ENCODE measurements at places on chromosomes 11 and 22.

DNA sequence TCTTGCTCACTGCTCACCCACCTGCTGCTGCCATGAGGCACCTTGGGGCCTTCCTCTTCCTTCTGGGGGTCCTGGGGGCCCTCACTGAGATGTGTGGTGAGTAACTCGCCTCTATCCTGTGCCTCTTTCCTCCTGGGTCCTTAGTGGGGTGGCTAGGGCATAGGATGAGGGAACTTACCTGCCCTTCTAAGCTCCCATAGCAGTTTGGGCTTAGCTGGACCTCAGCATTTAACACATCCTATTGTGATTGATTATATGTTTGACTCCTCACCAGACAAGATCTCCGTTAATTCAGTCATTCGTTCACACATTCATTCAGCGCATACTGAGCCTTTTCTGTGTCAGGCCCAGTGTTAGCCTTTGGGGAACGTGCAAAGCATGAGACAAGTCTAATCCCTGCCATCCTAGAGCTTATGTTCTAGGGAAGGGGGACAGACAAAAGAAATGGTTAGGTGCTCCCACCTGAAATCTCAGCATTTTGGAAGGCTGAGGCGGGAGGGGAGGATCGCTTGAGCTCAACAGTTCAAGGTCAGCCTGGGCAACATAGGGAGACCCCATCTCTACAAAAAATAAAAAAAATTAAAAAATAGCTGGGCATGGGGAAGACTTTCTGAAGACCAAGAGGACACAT is 441 bp downstream of the TCN2 start:
- no peak for DNase-seq

GRCh38 chr11:47932544-47932943 is 47.8 kb upstream of the PTPRJ start:
- no peak for DNase-seq

DNA sequence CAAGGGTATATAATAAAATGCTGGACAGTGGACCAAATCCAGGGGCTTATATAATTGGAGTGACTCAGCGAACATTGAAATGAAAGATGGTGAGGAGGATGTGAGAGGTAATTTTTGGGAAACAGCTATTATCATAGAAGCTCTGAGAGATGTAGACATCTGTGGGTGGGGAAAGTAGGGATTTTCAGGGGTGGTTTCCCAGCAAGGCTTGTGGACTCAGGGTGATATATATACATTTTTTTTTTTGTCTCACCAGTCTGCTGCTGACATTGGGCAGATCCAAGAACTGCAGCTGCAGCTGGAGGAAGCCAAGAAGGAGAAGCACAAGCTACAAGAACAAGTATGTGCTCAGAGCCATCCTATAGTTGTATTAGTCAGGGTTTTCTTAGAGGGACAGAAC is 208.1 kb downstream of the MYO18B start:
- DNase-seq: no peak

DNA sequence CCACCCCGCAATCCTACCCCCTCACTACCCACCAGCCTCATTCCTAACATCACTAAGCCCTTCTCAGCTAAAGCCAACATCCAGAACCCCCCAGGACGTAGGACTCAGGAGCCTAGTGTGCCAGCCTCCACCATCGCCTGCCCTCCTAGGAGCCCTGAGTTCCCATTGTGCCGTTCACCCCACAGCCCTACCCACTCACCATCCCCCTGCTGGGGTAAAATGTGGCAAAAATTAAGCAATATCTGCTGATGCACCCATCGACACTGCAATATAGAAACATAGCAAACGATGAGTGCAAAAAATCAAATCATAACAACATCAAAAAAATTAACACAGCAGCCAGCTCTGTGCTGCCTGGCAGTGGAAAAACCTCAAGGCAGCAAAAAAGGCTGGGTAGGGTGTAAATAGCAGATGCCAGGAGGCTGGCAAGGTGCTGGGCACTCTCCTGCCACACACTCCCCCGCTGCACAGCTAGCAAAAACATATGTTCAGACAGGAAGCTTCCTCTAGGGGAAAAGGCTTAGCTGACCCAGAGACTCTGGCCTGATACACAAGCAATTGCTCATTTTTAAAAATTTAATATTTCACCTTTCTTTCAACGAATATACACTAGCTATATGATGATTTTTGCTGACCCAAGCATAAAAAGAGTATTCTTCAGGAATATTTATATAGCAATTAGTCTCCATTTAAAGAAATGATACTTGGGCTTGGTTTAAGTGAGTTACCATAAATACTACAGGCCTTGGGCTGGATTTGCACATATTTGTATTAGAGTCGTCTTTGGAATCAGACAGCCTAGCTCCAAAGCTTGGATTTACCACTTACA is 33.8 kb downstream of the PRDM10 start:
- no peak for DNase-seq

DNA sequence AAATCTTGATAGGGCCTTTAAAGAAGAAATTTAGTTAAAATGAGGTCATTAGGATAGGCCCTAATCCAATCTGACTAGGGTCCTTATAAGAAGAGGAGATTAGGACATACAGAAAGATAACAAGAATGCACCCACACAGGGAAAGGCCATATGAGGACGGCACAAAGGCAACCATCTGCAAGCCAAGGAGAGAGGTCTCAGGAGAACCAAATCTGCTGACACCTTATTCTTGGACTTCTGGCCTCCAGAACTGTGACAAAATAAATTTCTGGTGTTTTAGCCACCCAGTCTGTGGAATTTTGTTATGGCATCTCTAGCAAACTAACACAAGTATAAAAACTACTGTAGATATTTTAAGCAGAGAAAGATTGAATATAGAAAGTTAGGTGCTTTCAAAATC is 28.6 kb downstream of the ADM start:
- DNase-seq: no peak

DNA sequence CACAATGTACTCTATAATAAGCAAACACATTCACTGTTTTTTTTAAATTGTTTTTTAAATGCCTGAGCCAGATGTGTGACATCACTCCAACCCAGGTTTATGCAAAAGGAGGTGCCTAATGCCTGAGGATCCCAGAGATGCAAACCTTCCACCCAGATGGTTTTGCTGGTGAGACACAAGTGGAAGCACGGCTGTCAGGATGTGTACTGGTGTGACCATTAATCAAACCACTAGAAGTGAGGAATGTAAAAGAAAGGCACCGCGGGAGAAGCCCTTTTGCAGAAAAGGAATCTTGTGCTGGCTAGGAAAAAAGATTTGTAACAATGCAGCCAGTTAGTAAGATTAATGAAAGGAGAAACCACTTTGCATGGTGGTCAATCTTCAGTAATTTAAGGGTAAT is 407.4 kb downstream of the LARGE1 start:
- DNase-seq: no peak

GRCh38 chr11:113574171-113574570 is 99.0 kb upstream of the DRD2 start:
- no peak for DNase-seq

DNA sequence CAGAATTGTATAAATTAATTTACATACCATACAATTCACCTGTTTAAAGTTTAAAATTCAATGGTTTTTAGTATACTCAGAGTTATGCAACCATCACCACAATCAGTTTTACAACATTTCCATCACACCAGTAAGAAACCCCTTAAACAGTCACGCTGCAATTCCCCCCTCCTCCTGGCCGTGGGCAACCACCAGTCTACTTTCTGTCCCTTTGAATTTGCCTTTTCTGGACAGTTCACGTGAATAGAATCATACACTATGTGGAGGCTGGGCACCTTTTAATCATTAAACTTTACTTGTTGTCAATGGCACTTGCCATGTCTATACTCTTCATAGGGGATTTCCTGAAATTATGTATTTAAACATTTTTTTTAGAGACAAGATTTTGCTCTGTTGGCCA is 20.1 kb upstream of the SWAP70 start:
- DNase-seq: no peak

DNA sequence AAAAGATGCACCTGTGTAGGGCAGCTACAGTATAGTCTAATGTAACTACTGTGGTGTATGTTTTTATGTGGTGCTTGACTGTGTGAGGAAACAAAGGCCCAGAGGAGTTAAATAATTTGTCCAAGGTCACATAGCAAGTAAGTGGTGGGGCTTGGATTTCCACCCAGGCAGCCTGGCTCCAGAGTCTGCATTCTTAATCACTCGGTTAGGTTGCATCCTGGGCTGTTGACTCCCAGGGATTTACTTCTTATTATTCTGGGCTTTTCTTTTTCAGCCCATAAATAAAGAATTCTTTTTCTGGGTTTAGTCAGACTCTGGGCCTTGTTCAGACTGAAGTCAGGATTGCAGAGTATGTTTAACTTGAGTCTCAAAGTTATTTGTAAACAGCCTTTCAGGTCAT is 82.1 kb downstream of the ARHGAP42 start:
- DNase-seq: no peak

GRCh38 chr11:77525455-77526091 is 51.7 kb upstream of the PAK1 start:
- no peak for DNase-seq

- no peak for DNase-seq
Observed at GRCh38 chr11:79049741-79050179, 391.1 kb downstream of the TENM4 start.

DNA sequence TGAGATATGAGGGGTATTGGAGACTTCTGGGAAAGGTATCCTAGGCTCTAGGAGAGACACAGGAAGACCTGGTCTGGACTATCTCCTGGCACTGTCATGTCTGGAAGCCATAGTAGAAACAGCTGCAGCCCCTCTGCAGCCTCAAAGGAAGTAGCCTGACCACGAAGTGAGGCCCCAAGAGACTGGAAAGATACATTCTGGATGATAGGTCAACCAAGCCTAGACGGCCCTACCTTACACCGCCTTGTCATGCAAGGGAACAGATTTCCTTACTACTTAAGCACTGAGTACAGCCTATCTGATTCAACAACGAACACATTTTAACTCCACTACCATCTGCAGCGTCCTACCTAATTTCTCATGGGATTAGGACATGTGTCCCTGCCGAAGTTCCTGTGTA is 31.1 kb downstream of the UQCR10 start:
- DNase-seq: no peak

- no peak for DNase-seq
Observed at GRCh38 chr22:27311698-27312550, 489.6 kb downstream of the MN1 start.

DNA sequence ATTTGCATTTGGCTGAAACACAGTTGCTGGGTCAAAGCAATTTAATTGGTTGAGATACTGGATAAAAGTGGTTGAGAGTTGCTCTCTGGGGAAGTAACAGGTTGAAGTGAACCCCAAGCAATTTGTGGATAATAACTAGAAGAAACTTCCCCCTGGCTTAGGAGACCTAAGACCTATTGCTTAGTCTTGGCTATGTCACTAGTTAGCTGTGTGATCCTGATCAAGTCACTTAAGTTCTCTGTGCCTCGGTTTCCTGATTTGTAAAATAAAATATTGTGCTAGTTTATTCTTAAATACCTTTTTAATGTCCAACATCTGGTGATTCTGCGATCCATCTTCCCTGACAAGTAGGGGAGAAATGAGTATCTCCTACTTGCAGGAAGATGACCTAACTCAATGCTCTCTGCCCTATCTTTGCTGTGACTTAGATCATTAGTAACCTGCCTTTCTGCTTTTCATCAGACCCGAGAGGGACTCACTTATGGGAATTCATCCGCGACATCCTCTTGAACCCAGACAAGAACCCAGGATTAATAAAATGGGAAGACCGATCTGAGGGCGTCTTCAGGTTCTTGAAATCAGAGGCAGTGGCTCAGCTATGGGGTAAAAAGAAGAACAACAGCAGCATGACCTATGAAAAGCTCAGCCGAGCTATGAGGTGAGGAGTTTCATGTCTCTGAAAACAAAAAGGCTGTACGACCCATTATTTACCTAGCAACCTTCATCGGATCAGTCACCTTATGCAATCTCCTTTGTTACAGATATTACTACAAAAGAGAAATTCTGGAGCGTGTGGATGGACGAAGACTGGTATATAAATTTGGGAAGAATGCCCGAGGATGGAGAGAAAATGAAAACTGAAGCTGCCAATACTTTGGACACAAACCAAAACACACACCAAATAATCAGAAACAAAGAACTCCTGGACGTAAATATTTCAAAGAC is 37.5 kb downstream of the EHF start:
- DNase-seq: no peak

GRCh38 chr11:132111838-132112237 is 741.4 kb downstream of the NTM start:
- no peak for DNase-seq

DNA sequence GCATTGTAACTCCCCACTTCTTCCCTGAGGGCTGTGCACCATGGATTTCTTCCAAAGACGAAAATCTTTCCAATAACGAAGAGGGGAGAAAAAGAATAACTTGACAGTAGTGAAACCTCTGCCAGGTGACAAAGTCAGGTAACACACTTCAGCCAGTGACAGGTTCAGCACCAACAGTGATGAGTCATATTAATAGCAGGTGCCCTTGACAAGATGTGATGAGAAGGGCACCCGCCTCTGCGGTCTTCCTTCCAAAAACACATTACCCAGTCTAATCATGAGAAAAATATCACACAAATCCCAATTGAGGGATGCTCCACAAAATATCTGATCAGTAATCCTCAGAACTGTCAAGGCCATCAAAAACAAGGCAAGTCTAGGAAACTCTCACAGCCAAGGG is 157.8 kb downstream of the EFCAB6 start:
- DNase-seq: no peak
